ENCODE measurements at places on chromosomes 4 and X.

GRCh38 chrX:54978448-54978847, 15.5 kb downstream of the PFKFB1 start:
- no peak for DNase-seq

GRCh38 chrX:153392642-153393321, 8.4 kb downstream of the PNMA6E start:
- DNase-seq = no peak

- no peak for DNase-seq
These were observed 409.8 kb upstream of the GALNT7 start for GRCh38 chr4:172758586-172759340.

GRCh38 chr4:162360369-162361149, 196.8 kb upstream of the FSTL5 start:
- DNase-seq = no peak

- no peak for DNase-seq
These were observed 492.1 kb downstream of the INPP4B start for GRCh38 chr4:142354041-142354440.

GRCh38 chr4:175671491-175671934, 140.6 kb downstream of the GPM6A start:
- DNase-seq = peak; percentile 56

DNA sequence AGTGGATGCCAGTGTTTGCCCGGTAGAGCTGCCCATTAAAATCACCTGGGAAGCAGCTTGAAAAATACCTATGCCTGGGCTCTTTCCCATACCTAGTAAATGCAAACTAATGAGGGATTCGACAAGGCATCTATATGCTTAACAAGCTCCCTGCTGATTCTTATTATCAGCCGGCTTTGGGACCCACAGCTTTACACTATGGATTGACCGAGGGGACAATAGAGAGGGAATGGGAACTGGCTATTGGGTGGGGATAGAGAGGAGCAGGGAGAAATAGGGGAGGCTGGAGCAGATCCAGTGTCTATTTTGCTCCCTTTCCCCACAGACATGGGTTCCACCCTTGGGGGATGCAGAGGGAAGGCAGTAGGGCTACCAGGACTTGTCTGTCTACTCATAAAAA, 103.1 kb upstream of the TEX13D start:
- no peak for DNase-seq

DNA sequence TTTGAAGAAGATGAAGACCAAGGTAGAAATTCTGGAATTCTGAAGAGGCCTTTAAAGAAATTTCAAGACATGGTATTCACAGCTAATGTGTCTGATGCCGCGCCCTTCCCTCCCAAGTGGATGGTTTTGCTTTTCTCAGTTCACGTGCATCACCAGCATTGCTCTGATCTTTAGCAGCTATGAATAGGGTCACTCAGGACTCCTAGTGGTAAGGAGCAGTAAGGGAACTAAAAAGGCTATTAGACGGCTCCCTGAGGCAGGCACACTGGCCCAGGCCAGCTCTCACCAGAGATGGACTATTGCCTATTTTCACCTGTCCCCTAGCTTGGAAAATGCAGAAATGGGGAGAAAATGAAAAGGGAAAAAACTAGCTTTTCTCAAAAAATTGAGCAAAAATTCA, 447.5 kb upstream of the RASGEF1B start:
- peak; percentile 16 for DNase-seq

GRCh38 chr4:24988776-24989175, 42.0 kb downstream of the LGI2 start:
- peak; percentile 58 for DNase-seq

GRCh38 chr4:25767877-25768725, 94.7 kb downstream of the SEL1L3 start:
- peak; percentile 62 for DNase-seq

DNA sequence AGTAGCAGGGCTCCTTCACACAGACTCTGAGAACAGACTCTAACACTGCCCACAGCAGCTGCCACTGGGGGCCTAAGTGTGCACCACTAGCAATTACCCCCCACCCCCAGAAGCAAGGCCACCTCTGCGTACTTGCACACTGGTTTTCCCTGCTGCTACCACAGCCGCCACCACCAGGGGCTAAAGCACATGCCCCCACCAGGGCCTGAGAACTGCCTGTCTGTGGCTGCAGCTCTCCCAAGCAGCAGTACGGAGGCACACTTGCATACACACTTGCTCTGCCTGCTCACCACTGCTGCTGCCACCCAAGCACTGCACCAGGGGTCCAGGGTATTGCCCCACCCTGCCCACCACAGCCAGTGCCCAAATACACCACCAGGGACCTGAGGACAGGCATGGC, 59.6 kb downstream of the SCML2 start:
- peak; percentile 16 for DNase-seq

- no peak for DNase-seq
These were observed 431.3 kb downstream of the KCNIP4 start for GRCh38 chr4:21517126-21517859.

DNA sequence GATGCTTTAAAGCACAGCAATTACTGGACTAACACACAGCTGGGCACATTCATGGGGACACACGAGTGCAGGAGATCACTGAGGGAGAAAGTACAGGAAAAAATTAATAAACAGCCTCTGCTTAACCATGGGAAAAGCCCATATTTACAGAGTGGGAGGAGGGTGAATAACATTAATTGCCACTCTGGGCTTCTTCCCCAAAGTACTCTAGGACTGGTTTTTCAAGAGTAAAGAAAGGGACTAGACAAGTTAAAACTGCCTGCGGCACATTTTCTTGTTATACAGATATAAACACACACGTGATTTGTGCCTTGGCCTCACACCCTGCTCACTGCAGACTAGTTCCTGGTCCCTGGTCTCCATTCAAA, 179.7 kb upstream of the TET2 start:
- DNase-seq = no peak

- DNase-seq = peak; percentile 57
These were observed 133.8 kb downstream of the LDB2 start for GRCh38 chr4:16764622-16765021.

- no peak for DNase-seq
These were observed 56.7 kb downstream of the DOCK11 start for GRCh38 chrX:118552121-118552900.

GRCh38 chrX:154113729-154114128, 16.2 kb upstream of the MECP2 start:
- no peak for DNase-seq

DNA sequence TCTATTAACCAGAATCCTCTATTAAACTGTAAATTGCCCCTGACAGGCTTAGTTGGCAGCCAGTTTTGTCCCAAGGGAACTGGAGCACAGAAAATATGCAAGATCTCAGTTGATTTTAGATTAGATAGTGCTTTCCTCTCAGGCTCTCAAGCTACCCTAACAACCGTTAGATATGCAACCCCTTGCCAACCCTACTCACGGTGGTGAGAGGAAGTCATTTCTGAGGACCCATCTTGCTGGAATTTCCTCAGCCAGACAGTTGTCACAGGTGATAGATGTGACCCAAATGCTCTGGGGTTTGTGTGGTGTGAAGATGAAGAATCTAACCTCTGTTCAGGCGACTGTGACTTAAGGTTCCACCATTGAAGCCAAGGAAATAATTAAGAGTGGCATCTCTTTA, 447.1 kb downstream of the MID1IP1 start:
- DNase-seq = no peak

- DNase-seq = no peak
These were observed 21.0 kb downstream of the SAT1 start for GRCh38 chrX:23803931-23804381.

DNA sequence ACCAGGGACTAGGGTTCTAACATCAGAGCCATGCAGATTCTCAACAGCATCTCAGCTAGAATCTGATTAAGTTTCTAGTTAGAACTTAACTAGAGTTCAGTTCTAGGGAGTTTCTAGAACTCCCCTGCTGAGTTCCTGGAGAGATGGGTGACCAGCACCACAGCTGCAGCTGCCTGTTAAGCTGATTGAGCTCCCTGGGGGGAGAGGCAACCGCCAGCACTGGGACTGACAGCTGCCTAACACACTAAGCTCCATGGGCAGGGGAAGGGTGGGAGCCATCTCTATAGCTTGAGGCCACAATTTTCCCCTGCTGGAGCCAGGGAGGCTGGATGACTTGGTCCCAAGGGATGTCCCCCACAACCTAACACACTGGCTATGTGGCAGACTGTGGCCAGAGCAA, 84.2 kb downstream of the CHIC1 start:
- DNase-seq = no peak

DNA sequence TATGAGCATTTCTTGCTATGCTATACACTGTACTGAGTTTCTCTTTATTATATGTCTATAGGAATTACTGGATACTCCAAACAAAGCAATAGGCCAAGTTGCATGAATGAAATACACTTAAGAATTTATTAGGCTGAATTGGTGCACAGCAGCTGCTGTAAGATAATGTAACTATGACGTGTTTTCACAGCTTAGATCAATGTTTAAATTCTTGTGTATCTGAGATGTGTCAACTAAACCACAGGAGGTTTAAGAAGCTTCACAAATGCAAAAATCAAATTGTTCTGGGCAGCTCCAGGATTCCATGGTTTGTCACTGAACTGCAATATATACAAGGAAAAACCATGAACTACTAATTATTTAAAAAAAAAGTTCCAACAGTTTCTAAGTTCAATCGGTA, 156.7 kb downstream of the MAPK10 start:
- no peak for DNase-seq

GRCh38 chr4:6714954-6715353, 1.0 kb upstream of the BLOC1S4 start:
- DNase-seq = no peak

DNA sequence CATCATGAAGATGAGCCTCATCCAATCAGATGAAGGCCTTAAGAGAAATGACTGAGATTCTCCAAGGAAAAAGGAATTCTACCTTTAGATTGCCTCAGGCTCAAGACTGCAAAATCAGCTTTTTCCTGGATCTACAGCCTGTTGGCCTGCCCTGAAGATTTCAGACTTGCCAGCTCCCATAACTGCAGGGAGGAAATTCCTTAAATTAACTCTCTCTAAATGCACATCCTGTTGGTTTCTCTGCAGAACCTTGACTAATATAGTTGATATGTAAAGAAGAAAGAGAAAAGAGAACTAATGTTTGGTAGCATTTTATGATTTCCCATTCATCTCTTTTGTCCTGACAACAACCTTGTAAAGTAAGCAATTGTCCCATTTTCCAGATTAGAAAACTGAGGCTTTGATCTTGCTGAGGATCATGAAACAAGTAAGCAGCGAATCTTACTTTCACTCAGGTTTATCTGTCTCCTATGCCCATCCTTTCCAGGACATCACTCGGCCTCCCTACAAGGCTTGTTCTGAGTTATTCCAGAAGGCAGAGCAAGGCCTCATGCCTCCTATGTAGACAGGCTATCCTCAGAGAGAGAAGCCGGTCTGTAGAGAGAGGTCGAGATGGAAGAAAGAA, 115.0 kb upstream of the LDB2 start:
- DNase-seq = no peak

DNA sequence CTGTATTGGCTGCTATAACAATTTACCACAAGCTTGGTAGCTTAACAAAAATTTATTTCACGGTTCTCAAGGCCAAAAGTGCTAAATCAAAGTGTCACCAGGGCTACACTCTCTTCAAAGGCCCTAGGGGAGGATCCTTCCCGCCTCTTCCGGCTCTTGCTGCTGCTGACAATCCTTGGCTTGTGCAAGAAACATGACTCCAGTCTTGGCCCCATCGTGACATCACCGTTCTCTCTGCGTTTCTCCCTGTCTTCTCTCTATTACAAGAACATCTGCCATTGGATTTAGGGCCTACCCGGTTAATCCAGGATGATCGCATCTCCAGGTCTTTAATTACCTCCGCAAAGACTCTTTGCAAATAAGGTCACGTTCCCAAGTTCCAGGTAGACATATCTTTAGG, 10.4 kb upstream of the CLCN4 start:
- DNase-seq = no peak

GRCh38 chr4:54230484-54231418, 1.7 kb downstream of the PDGFRA start:
- peak; percentile 55 for DNase-seq

GRCh38 chrX:150664290-150664689, 28.9 kb upstream of the MTMR1 start:
- DNase-seq = no peak

GRCh38 chr4:62015043-62015739, 815.1 kb downstream of the ADGRL3 start:
- DNase-seq = no peak

DNA sequence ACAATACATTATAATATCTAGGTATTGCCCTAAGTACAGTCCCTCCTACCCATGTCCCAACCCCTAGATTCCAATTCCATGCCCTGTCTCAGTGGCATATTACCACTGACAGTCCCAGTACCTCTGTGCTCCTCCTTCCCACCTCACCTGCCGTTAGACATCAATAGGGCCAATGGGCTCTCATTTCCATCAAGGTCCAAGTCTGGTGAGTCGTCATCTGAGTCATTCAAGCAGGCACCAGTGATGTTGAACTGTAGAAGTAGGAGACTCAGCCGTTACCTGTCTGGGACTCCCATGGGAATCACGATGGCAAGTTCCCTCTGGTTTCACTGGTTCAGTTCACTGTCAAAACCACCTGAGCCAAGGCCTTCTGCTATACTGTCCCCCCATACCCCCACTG, 51.7 kb downstream of the PHF8 start:
- no peak for DNase-seq

DNA sequence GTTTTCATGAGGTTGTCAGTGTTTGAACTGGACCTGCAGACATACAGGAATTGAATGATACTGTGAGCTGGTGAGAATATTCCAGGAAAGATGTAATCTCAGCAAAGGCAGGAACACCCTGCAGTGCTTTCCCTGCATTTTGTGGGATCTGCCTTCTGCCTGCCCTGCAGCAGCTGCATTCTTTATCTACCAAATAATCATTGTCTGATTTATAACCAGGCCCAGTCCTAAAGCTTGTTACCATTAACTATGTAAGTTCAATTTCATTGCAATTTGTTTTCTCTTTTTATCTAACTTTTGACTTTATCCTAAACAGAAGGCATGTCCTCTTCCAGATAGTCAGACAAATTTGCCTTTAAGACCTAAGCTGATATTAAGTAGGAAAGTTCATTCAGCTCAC, 99.8 kb upstream of the NOCT start:
- no peak for DNase-seq

GRCh38 chr4:10102474-10103332, 13.9 kb downstream of the WDR1 start:
- DNase-seq = no peak

DNA sequence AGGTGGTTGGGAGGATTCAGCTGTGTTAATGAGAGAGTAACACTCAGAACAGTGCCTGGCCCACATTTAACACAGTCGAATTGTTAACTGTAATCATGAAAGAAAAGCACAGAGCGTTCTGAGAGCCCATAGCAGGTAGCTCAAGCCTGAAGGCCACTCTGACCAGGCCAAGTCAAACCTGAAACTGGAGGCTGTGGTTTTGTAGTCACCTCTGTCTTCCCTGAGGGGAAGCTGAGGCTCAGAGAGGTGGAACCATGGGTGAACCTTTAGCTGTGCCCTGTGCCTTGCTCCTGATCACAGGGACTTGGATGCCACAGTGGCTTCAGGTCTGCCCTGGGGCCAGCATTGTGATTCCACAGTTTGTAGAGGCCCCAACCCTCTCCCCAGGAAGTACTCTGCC, 16.6 kb upstream of the UBA1 start:
- DNase-seq = no peak

GRCh38 chrX:119072744-119073143, at the start of gene CT47C1:
TSS of gene CT47C1 (plus strand) at chrX:119072993. CDS start at chrX:119073226, 233 bp downstream.
- no peak for DNase-seq

- no peak for DNase-seq
These were observed 5.5 kb upstream of the MXD4 start for GRCh38 chr4:2267320-2267811.

- DNase-seq = no peak
These were observed at the start of the genes CSAG1 and MAGEA12 for GRCh38 chrX:152733261-152733975. TSS of gene CSAG1 (minus strand) at chrX:152733721. CDS start at chrX:152732460, 1,261 bp downstream. TSS of gene MAGEA12 (plus strand) at chrX:152733757. CDS start at chrX:152736162, 2,405 bp downstream.

All from WTC11 (cell line).